ENCODE measurements at places on chromosomes 7 and 10. TPM values are rescaled to one million over a fixed set of nuclear protein-coding genes. Genes with fewer than 3 reads are reported as not detected.

The SFTPA1 gene
- not detected for total RNA-seq

The ASB4 gene
- not detected for total RNA-seq

The OR2A7 gene
- total RNA-seq, result not detected

The IDI2 gene
- total RNA-seq, result not detected

The GRID1 gene
- total RNA-seq, result not detected

The IKZF1 gene
- total RNA-seq, result not detected

The CEP55 gene
- total RNA-seq, result 41.5 TPM

The CYP26C1 gene
- not detected for total RNA-seq

The ARHGEF5 gene
- total RNA-seq, result not detected

The CARD11 gene
- total RNA-seq, result not detected

The NEUROD6 gene
- not detected for total RNA-seq

The CTTNBP2 gene
- total RNA-seq, result not detected

GRCh38 chr7:121901026-121901425 lies 28.1 kb downstream of the PTPRZ1 start:
- no peaks in the 10 kb centered on the region for H3K36me3 ChIP-seq
- no peak overlapping the region for H3K27ac ChIP-seq
- DNase-seq, result no peak
- no peaks in the 10 kb centered on the region for H3K27me3 ChIP-seq

- H3K36me3 ChIP-seq, result peaks cover 8% of the 10 kb centered on the region
- H3K27me3 ChIP-seq, result no peaks in the 10 kb centered on the region
- peaks cover 61% of the 10 kb centered on the region for H3K4me1 ChIP-seq
- peak overlapping the region; percentile 61 for H3K4me3 ChIP-seq
- no peak for DNase-seq
These were observed 59.2 kb downstream of the MAPK8 start for GRCh38 chr10:48365668-48366067.

DNA sequence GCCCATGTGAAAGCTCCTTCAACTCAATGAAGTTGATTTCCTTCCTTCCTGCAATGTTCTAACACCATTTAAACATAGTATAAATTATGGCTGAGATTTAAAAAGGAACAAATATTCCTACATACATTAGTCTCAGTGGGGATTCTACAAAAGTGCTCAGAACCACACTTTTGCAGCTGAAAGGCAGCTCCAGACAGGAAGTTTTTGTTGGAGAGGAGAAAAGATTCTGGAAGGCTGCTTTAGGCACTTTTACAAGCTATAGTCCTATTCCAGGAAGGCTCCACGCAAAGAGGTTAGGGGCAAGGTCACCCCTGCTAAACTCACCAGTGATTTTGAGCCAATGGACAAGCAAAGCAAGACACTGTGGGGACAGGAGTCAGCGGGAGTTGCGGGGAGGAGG lies 179.2 kb upstream of the CDCA7L start:
- DNase-seq, result no peak
- H3K4me1 ChIP-seq, result peaks cover 38% of the 10 kb centered on the region
- no peak overlapping the region for H3K4me3 ChIP-seq
- H3K27ac ChIP-seq, result no peak overlapping the region
- peaks cover 3% of the 10 kb centered on the region for H3K27me3 ChIP-seq
- H3K36me3 ChIP-seq, result no peaks in the 10 kb centered on the region

GRCh38 chr10:28569506-28570159 lies 36.7 kb downstream of the WAC start:
- DNase-seq, result peak; percentile 12
- peaks cover 60% of the 10 kb centered on the region for H3K4me1 ChIP-seq
- H3K27ac ChIP-seq, result peak overlapping the region; percentile 64
- no peak overlapping the region for H3K4me3 ChIP-seq
- peaks cover 11% of the 10 kb centered on the region for H3K36me3 ChIP-seq

DNA sequence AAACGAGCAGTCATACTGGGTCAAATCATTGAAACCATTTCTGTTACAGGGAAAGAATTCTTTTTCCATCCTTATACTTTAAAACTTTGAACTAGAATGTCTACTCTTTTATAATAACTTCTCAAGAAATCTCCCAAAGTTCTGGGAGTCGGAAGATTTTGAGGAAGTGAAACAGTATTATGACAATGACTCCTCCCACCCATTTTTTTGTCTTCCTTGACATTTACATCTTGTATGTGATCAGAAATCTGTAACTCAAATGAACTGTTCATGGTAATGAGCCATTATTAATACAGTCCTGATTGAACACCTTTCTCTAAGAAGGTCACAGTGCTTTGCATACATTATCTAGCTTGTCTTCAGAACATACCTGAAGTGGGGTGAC lies 227.4 kb downstream of the CELF2 start:
- H3K4me3 ChIP-seq, result no peak overlapping the region
- no peak overlapping the region for H3K27ac ChIP-seq
- no peaks in the 10 kb centered on the region for H3K36me3 ChIP-seq
- H3K4me1 ChIP-seq, result peaks cover 21% of the 10 kb centered on the region
- no peak for DNase-seq

- H3K27ac ChIP-seq, result no peak overlapping the region
- H3K36me3 ChIP-seq, result no peaks in the 10 kb centered on the region
- no peak overlapping the region for H3K4me3 ChIP-seq
- no peak for DNase-seq
These were observed 53.3 kb downstream of the FIGNL1 start for GRCh38 chr7:50396856-50397255.
